T-helper 1 cell (primary cell): ENCODE measurements at places on chromosomes 6 and 20.
A peak's percentile ranks its signal among the peaks of the same experiment; 100 is the strongest.

DNA sequence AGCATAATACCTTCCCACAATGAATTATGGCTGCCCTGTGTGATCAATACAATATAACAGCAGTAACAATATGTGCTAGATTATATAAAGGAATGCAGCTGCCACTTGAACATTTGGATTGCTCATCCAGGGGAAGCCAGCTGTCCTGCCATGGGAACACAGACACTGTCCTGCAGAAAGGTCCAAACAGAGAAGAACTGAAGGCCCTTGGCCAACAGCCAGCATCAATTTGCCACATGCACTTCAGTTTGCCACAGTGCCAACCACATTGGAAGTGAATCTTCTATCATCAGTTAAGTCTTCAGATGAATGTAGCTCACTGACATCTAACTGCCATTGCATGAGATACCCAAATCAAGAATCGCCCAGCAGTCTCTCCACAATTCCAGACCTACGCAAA, 332.4 kb downstream of the PRKN start:
- no peak for DNase-seq

GRCh38 chr20:19970256-19970765, 46.9 kb upstream of the NAA20 start:
- DNase-seq = no peak

- no peak for DNase-seq
Observed at GRCh38 chr6:24664046-24664987, 2.4 kb downstream of the TDP2 start.

- DNase-seq = no peak
Observed at GRCh38 chr6:65557224-65557623, 149.8 kb downstream of the EYS start.

DNA sequence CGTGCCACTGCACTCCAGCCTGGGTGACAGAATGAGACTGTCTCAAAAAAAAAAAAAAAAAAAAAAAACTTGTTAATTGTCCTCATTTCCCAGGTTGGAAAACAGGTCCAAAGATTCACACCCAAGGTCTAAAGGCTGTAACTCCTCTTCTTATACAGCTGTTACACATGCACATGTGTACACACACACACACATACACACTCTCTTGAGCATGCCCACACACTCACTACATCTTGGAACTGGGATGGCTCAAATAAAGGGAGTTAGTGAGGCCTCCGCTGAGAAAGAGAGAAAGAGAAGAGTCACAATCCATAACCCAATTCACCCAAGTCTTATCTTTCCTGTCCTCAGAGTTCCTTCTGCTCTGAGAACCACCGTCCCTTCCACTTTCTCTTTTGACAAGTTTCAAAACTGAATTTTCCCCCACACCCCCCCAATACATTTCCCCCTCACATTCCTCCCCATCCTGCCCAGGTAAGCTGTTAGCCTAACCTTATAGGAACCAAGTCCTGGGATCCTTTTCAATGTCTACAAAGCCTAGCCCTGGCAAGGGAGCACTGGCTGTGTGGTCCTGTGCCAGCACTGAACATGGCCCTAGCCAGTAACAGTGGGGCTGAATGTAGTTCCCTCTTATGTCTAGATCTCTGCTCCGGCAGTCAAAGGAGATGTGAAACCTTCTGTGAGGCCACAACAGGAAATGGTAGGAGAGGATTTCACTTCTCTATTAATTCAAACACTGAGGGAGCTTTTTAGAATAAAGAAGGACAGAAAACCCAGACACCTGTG, 3.2 kb upstream of the HLA-DMB start:
- peak; percentile 61 for DNase-seq

- no peak for DNase-seq
Observed at GRCh38 chr6:139030228-139030963, 1.9 kb downstream of the ABRACL start.

DNA sequence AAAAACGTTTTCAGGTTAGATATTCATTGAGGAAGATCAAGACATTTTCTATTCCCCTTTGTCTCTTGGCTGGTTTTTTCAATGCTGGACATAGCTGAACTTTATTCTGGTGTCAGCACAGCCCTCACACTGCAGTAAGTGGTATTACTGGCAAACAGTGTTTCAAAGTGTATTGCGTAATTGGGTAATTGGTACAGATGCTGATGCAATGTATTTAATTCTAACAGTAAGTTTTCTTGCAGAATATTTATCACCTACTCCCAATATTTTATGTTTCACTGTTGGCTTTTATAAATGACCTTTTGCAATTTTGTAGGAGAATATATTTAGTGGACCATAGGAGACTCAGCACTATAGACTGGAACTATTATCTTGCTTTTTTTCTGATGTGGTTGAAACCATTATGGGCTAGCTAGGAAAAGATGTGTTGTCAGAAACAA, 287.6 kb upstream of the SOX4 start:
- DNase-seq = no peak

GRCh38 chr6:108760126-108761050, 87.8 kb upstream of the ARMC2 start:
- no peak for DNase-seq

DNA sequence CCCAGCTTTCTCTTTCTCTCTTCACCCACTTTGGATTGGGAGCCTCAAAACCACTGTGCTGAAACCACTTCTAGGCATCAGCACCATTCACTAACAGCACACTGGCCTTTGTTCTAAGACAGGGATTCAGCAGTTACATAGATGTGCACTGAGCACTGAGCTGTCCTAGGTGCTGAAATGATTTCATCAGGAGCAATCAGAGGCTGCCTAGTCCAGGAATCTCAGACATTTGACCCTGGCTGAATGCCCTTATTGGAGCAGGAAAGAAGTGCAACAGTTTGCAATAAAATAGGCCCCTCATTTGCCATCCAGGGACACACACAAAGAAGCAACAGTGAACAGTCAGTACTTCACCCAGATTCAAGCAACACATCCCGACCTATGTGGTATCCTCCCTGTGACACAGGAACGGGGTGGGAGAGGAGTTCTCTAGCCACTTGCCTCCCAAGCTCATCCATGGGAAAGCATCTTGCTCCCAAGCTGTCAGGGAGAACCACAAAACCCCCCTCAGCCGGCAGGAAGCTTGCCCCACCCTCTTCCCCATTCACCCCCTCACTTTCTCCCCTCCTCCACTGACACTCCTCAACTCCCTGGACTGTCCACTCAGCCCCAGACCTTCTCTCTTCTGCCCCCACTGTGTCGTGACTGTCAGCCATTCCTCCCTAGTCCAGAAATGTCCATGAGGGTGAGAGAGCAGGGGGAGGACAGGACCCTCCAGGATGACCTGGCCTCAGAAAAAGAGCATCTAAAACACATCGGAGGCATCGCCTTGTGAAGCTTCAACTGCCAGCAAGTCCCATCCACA, 304.4 kb downstream of the PREX1 start:
- DNase-seq = no peak

DNA sequence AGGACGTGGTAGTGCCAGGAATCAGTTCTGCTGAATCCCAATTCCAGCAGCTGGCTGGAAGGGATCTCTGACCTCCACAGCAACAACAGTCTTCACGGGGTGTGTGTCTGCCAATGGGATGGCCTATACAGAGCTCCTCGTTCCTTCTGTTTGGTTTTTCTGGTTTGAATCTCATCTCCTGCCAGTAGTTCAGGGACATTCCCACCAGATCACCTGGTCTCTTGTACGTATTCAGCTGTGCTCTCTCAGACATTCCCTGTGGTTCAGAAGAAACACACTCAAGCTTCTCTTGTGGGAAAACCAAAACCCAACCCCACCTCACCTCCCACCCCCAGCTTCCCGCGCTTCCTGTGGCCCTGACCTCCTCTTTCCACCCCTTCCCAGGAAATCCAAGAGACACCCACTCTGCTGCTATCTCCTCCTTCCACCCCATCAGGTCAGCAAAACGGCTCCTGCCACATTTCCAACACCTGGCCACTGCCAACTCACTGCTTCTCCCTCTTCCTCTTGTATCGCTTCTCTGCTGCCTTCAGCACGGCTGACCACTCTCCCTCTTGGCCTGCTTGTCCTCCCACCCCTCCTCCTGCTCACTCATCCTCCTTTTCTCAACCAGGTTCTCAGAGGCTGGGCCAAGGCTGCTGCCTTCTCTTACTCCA, 63.3 kb upstream of the PTGIS start:
- DNase-seq = no peak

DNA sequence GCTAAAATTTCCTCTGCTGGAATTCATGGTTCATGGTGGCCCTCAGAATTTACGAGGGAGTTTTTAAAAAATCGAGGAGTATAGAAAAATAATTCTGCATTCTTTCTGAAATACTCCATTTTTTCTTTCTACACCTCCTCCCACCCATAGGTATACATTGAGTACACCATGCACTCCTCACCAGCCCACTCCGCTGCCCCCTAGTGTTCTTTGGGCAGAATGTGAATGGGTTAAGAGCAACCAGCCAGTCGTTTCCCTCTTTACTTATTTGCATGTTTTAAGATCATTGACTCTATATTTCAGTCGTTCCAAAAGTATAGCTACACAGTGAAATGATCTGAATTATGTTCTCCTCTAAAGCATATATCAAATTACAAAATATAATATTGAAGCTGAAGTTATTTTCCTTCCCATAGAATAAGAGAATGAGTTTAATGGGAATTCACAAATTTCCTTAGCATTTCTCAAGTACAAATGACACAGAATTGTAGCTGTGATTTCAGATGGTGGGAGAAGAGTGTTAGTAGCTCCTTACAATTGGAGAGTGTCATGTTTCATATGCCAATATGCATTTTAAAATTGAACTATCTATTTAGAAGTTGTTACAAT, 977.7 kb upstream of the SLC35B3 start:
- no peak for DNase-seq

- no peak for DNase-seq
Observed at GRCh38 chr6:133131621-133132465, 109.3 kb upstream of the EYA4 start.

DNA sequence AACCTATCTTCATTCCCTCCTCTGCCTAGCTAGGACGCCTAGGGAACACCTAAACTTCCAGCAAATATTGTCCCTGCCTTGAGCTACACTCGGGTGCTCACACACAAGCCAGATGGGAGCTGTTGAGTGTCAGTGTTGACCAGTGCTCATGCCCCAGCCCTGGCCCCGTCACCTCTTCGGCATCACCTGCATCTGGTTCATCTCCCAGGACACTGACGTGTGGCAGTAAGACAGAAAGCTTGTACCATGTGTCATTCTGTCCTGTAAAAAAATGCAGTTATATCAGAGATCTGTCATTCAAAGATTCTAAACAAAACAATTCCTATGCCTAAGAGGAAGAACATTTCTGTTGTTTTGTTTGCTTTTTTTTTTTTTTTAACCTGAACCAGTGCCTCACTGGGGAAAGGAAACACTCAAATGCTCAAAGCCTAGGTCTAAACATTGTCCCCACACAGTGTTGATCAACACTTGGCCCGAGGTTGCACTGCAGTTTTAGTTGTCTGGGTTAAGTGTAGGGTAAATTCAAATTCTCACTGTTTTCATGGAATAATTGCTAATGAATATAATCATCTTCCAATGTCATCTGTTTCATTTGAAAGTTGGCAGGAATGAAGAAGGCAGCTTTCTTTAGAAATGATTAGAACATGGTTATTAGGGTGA, 102.7 kb upstream of the SASH1 start:
- DNase-seq = no peak

GRCh38 chr6:41591859-41592502, 45.8 kb downstream of the FOXP4 start:
- DNase-seq = peak; percentile 75

- DNase-seq = no peak
Observed at GRCh38 chr6:158808941-158809678, 10.1 kb downstream of the EZR start.

GRCh38 chr20:4045741-4046140, 30.4 kb upstream of the RNF24 start:
- DNase-seq = no peak

DNA sequence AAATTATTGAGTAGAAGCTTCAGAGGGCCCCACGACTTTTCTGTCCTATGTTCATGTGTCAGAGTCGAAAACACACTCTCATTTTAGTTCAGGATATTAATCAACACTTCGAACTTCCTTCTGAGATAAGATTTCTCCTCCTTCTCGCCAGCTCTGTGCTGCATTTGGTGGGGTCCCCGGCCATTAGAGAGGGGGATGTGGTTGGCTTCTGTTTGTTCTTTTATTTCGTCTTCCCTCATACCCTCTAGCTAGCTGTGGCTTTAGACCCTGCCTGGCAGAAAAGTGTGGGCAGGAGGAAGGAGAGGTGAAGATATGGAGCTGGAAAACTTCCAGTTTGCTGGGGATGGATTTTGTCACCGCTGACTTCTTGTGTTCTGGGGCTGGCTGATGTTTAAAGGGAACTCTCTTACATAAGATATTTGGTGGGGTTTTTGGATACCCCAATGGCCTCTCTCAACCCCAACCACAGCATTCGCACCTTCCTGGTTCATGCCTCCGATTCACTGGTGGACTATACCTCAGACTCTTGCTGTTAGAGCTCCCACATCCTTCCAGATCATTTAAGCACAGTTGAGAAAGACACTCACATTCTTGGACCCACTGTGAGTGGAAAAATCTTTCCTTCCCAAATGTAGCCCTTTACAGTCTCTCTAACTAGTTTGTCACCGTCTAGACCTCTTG, 30.7 kb upstream of the TMX4 start:
- DNase-seq = no peak

DNA sequence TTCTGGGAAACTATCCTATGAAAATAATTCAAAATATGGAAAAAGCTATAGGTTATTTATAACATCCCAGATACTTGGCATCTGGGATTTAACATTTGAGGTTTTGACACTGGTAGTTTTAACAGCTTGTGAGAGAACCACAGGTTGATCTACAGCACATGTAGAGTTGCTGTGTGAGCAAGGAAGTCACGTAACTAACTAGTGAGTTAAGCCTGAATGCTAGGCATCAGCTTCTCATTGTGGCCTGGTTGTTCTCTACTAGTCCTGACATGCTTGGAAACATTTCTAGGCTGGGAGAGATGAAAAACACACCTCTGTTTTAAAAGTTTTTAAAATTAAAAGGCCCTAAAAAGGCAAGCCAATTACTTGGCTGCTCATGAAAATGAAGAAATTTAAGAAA, 28.2 kb downstream of the ESF1 start:
- DNase-seq = no peak

- no peak for DNase-seq
Observed at GRCh38 chr6:36065916-36066315, 38.3 kb downstream of the MAPK14 start.

GRCh38 chr6:45367999-45368398, 9.7 kb downstream of the SUPT3H start:
- DNase-seq = no peak
